Suprapubic skin (tissue), 4 donors: ENCODE measurements at places on chromosomes 4 and X. TPM values are rescaled to one million over a fixed set of nuclear protein-coding genes. Genes with fewer than 3 reads are reported as not detected.

- DNase-seq, result no peak
Observed at GRCh38 chr4:112702892-112703291, 65.9 kb downstream of the LARP7 start.

DNA sequence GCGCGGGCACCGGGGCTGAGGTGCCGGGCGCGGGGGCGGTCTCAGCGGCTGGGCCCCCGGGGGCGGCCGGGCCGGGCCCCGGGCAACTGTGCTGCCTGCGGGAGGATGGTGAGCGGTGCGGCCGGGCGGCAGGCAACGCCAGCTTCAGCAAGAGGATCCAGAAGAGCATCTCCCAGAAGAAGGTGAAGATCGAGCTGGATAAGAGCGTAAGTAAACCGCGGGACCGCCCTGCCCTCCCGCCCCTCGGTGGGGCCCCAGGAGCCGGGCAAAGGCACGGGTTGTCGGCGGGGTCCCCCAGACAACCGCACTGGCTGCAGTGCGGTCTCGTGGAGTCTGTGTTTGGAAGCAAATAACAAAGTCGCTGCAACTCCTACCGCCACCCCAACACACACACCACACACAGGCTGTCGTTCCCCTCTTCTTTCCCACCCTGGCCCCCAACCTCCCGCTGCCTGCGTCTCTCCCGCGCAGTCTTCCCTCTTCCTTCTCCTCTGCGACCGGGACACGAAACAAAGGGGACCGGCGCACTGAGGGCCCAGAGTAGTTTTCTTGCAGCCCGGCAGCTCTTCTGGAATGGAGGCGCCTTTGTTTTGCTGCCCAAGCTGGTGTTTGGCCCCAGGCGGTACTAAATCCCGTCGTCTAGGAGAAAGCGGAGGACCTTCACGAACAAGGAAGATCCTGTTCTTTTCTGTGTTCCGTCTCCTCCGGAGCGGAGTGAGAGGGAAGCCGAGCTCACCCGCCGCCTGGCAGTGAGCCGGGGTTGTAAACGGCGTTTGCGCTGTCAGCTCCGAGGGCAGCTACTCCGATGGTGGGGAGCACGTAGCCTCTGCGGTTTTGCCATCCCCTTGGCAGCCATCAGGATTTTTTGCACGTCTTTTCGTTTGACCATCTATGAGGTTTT lies 788 bp downstream of the SAP30 start:
- DNase-seq, result peak; percentile 84

DNA sequence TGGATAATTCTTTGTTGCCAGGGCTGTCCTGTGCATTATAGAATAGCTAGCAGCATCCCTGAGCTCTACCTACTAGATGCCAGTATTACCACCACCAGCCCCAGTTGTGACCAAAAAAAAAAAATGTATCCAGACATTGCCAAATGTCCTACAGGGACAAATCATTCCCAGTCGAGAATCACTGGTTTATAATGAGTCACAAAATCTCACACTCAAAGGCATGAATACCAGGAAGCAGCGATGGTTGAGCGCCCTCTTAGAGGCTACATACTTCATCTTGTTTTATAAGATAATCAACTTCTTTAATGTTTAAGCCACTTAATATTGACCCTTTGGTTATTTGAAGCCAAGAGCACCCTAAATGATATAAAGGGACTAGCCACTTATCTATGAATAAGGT lies 297.3 kb downstream of the DHX15 start:
- DNase-seq, result no peak

- DNase-seq, result no peak
Observed at GRCh38 chr4:90745176-90745575, 618.0 kb downstream of the CCSER1 start.

DNA sequence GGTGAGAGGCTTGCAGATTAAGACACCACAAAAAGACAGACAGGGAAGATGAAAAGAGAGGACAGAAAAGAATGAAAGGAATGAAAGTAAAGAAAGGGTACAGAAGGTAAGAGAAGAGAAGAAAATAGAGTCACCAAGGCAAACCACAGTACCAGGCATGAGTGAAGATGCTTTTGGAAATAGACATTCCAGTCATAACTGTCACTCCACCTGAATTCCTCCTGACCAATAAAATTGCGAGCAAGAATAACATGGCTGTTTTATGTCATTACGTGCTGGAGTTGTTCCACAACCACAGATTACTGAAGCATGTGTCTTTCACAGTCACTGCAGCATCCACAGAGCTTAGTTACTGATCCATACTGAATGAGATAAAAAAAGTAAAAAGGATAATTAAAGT lies 864.9 kb upstream of the SLIT2 start:
- no peak for DNase-seq

- no peak for DNase-seq
Observed at GRCh38 chrX:56728752-56729151, 291 bp upstream of the NBDY start.

GRCh38 chr4:137623013-137623412 lies 90.7 kb upstream of the PCDH18 start:
- DNase-seq, result no peak

DNA sequence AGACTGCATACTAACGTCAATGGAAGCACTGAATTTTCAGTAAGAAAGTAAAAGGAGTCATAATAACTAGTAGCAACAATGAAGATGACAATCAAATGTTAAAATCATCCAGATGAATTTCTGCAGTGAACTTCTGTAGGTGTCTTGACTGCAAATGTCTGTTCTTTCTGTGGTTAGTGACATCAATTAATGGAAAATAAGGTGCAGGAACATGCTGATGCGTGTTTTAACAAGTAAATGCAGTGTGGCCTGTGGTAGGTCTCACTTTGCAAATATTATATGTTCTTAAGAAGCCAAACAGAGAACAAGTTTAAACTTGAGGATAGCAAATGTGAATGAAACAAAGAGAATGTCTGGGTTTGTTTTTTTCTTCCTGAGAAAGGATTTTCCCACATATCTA lies 2.6 kb upstream of the DTHD1 start:
- DNase-seq, result no peak

KLF8 gene
- total RNA-seq, result 55.8 TPM

CLDN22 gene
- total RNA-seq, result not detected
